ENCODE measurements at places on chromosomes 7 and 10.

DNA sequence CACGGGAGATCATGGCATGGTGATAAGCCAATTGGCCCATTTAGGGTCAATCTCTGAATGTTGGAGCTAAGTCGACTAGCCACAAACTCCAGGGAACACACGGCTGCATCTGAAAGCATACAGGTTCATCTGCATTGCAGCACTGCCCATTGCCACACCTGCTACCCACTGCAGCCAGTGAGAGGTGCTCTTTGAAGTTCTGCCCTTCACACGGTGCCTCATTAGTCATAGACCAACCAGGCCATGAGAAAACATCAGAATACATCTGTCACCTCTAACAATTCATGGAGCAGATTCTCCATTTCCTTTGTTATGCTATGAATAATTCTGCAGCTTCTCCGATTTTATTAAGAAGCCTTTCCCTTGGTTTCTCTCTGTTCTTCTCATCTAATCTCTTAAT lies 65.7 kb upstream of the FAM204A start:
- no peak for DNase-seq

GRCh38 chr7:106064316-106064715 lies 47.8 kb downstream of the SYPL1 start:
- DNase-seq: no peak

GRCh38 chr7:94739180-94739579 lies 83.2 kb upstream of the SGCE start:
- DNase-seq: no peak

DNA sequence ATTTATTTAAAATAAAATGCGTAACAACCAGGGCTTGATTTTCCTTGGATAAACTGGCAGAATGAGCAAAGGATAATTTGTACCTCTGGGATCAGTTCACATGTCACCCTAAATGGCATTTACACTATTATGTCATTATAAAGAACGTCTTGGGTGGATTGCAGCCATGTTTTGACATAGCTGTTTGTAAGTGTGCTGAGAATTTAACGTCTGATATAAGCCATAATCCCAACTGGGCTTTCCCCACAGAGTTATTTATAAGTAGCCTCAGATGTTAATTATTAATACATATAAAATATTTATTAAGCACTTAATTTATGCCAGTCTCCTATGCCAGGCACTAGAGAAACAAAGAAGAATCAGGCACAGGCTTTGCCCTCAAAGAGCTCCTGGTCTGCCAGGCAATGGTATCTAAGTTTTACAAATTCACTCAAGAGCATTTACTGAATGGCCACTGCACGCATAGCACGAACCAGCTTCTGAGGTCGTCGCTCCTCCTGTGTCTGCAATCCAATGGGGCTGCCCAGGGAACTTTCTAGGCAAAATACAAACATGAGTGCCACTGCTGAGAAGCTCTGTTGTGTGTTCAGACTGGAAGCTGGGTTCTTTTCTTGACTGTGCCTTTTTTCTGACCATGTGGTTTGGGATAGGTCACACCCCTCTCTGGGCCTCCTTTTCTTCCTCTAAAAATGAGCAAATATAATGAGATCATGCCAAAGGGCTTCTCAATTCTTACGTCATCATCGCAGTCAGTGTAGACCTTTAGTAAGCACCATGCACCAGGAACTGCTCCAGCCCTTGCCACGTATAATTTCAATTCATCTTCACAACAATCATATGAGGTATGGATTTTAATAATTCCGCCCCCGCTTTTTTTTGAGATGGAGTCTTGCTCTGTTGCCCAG lies 11.3 kb upstream of the CTBP2 start:
- DNase-seq: no peak

GRCh38 chr10:43058716-43059335 lies 18.0 kb upstream of the RET start:
- no peak for DNase-seq

DNA sequence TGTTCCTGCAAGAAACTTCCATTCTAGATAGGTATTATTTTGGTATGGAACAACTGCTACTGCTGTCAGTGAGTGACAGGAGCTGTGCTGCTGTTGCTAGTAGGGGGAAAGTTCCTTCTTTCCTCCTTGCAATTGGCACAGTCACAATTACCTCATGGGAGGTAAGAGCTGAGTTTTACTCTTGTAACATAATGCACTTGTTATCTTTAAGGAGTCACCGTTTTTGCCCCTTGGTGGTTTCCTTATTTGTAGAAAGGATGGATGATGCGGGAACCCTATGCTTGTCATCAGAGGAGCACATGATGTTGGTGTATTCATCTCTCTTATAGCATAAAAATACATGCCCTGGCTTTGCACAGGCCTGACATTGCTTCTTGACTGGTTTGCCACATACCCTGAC lies 234.7 kb upstream of the NPY start:
- DNase-seq: no peak

GRCh38 chr10:35933940-35934641 lies 292.0 kb upstream of the FZD8 start:
- no peak for DNase-seq

- no peak for DNase-seq
These were observed 7.0 kb downstream of the NPC1L1 start for GRCh38 chr7:44534087-44534486.

- no peak for DNase-seq
These were observed 59.4 kb upstream of the COL13A1 start for GRCh38 chr10:69742356-69742695.

- peak; percentile 35 for DNase-seq
These were observed 243.8 kb upstream of the ETV1 start for GRCh38 chr7:14233076-14233867.

- DNase-seq: no peak
These were observed 203.1 kb downstream of the DPP6 start for GRCh38 chr7:154255324-154255723.

DNA sequence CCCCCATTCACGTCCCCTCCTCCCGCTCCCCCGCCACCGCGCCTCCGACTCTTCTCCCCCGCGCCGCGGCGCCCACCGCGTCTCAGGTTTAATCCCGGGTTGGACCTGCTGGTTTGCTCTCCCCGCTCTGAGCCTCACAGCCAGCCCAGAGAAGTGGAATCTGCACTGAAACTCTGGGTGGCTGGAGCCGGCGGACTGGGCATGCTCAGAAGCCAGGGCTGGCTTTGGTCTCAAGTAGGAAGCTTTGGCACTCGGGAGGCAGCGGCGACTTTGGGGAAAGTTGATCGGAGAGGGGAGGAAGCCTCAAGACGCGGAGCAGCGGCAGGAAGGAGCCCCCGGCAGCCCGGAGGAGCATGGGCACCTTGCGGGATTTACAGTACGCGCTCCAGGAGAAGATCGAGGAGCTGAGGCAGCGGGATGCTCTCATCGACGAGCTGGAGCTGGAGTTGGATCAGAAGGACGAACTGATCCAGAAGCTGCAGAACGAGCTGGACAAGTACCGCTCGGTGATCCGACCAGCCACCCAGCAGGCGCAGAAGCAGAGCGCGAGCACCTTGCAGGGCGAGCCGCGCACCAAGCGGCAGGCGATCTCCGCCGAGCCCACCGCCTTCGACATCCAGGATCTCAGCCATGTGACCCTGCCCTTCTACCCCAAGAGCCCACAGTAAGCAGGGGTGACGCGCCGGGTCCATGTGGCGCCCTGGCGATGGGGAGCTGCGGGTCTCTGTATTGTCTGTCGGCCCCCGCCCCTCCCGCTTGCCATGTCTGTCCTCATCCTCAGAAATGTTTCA lies at the start of gene PRKG1:
PRKG1 (plus strand) TSS at position 250 of the 791 bp plus-strand sequence.
- DNase-seq: peak; percentile 15

DNA sequence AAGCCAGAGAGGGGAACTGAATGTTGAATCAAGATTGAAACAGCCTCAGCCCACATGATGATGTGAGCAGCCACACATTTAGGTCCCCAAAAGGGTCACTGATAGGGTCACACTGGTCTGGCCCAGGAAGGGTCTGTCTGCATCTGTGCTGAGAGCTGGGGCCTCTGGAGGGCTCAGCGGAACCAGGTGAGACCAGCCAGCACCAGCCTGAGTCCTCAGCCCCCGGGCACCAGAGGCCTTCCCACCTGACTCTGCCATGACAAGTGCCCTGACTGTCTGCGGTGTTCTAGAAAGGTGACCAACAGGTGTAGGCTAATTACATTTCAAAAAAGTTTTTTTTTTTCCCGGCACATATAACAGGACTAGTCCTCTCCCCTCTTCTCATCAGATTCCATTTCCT lies 76.2 kb downstream of the WDR11 start:
- no peak for DNase-seq

- DNase-seq: no peak
These were observed 15.4 kb upstream of the TBXAS1 start for GRCh38 chr7:139813689-139814088.

DNA sequence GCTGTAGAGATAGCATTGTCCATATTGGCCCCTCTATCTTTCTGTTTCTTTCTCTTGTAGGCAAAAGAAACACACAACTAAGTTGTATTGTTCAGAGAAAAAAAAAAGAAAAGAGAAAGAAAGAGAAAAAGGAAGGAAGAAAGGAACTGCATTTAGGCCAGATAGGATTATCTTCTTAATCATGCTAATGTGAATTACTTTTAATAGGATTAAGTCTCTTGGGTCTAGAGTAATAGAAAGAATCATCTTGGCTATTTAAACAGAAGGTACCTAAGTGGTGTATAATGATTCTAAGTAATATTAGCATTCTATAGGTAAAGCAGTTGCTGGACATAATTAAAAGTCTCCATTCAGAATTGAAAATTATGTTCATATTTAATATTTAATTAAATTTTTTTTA lies 42.2 kb downstream of the GPR85 start:
- DNase-seq: no peak

GRCh38 chr7:117041007-117041406 lies 87.7 kb downstream of the ST7 start:
- peak; percentile 14 for DNase-seq

GRCh38 chr7:461453-462172 lies 58.0 kb downstream of the PDGFA start:
- DNase-seq: peak; percentile 94

GRCh38 chr7:7816084-7816483 lies 97.7 kb upstream of the RPA3 start:
- no peak for DNase-seq

GRCh38 chr7:141374425-141374824 lies 176.8 kb upstream of the AGK start:
- DNase-seq: no peak

DNA sequence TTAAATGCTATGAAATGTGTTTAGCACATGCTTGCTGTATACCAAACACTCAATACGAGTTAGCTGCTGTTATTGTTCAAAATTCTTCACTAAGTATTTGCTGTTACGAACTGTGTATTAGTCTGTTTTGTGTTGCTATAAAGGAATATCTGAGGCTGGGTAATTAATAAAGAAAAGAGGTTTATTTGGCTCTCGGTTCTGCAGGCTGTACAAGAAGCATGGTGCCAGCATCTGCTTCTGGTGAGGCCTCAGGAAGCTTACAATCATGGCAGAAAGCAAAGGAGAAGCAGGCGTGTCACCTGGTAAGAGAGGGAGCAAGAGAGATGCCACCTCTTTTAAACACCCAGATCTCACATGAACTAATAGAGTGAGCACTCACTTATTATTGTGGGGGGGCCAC lies 1.6 kb downstream of the UBE2D4 start:
- DNase-seq: no peak

- DNase-seq: peak; percentile 84
These were observed at the start of gene PITX3 for GRCh38 chr10:102241444-102242117. Gene PITX3 (minus strand): TSS chr10:102241512. CDS start chr10:102232080, 9,432 bp downstream.

DNA sequence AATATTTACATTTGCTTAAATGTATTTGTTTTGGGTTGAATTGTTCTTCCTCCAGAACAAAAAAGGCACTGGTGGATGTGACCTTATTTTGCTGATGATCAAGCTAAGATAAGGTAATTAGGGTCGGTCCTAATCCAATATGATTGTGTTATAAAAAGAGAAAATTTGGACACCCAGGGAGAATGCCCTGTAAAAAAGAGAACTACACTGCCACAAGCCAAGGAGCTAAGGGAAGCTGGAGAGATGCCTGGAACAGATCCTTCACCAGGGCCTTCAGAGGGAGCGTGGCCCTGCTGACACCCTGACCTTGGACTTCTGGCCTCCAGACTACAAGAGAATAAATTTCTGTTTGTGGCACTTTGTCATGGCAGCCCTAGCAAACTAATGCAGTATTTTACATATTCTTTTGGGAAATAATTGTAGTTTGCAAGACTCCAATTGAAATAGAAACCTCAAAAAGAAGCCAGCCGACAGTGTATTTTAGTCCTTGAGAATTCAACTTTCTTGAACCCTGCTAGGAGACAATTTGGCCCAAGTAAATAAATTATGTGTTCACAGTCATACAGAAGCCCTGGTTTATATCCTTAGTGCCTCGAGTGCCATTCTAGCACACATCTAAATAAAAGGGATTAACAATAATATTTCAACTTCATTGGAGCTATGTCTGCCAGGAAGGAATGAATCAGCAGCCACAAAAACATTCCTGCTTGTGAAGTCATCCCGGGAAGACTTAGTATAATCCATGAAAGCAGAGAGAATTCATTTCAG lies 164.6 kb downstream of the PKD1L1 start:
- DNase-seq: peak; percentile 98

GRCh38 chr7:14332155-14332554 lies 342.7 kb upstream of the ETV1 start:
- peak; percentile 2 for DNase-seq

- DNase-seq: no peak
These were observed 137.0 kb downstream of the GRK5 start for GRCh38 chr10:119344381-119344780.

GRCh38 chr7:70053421-70053820 lies 455.1 kb downstream of the AUTS2 start:
- DNase-seq: no peak

DNA sequence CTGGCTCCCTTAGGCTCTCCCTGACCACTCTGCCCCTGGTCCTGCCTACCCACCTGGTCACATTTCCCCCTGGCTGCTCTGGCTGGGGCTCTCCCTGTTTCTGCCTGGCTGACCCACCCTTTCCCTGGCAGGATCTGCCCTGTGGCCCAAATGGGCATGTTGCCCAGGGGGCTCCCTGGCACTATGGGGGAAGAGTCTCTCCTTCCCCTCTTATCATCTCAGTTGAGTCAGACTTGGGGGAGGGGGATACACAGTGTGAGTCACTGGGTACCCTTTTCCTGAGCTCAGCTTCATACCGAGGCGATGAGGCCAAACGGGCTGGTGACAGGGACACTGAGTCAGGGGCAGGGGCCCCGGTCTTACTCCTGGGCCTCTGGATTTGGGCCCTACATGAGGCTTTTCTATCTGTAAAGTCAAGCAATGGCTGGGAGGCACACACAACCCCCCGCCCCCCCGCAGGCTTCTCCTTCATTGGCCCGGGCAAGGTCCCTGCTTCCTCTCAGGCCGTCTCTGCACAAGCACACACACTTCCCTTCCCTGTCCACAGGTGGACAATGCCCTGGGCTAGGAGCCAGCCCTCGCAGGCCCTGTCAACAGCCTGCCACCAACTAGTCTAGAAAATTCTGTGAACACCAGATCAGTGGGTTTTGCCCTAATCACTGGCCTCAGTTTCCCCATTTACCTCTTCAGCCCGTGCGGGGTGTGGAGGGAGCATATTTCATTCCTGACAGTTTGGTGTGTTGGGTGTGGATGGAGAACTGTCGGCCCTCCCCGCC lies 627 bp upstream of the FLNC start:
- peak; percentile 47 for DNase-seq

GRCh38 chr7:66206934-66207240 lies 1.8 kb downstream of the TPST1 start:
- no peak for DNase-seq

- peak; percentile 66 for DNase-seq
These were observed 20.1 kb downstream of the TMEM168 start for GRCh38 chr7:112770051-112770450.

GRCh38 chr10:5515948-5516761 lies 8.6 kb upstream of the CALML3 start:
- no peak for DNase-seq

- DNase-seq: peak; percentile 24
These were observed 1.2 kb downstream of the MCU start for GRCh38 chr10:72692994-72693781.
